NCI-H187 treated with DMSO at 0.1 percent for 48 hours (cell line): ENCODE measurements at places on chromosomes 4 and X.

DNA sequence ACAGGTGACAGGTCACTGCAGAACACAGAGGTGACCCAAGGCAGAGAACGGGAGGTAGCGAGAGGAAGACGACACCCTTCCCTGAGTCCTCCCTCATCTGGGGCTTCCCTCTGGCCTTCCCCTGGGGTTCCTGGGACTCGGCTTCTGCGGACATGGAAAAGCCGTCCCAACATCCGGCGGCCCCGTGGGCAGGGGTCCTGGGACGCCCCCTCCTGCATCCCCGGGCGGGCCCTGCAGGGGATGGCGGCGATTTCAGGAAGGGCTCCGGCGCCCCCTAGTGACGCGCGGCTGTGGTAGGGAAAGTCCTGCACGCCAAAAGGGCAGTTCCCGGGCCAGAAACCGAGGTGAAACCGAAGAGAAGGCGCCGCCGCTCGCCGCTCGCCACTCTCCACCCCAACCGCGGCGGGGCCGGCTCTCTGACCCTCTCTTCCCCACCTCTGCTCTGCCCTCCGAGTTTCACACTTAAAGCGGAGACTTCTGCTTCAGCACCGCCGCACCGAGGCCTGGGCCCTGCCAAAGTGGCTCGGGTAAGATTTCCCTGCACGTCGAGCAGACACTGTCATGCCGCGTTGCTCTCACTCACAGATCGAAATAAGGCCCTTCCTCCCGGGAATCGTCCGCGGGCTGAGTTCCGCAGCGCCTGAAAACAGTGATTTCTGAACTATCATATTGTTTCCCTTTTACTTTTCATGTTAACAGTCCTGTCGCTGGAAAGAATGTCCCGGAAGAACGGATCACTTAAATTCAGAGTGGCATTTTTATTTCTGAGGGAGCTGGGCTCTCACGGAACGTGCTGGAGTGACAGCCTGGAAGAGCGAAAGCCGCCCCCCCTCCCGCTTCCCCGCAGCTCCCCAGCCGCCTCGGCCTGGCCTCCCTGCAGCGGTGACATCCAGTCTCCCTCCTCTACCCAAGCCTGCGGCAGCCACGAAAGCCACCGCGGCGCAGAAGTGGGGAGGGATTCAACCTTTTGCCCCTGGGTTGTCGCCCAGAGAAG, 110.6 kb downstream of the DCTD start:
- no peak for DNase-seq

GRCh38 chrX:133634416-133634815, 219.1 kb upstream of the GPC4 start:
- DNase-seq, result no peak

DNA sequence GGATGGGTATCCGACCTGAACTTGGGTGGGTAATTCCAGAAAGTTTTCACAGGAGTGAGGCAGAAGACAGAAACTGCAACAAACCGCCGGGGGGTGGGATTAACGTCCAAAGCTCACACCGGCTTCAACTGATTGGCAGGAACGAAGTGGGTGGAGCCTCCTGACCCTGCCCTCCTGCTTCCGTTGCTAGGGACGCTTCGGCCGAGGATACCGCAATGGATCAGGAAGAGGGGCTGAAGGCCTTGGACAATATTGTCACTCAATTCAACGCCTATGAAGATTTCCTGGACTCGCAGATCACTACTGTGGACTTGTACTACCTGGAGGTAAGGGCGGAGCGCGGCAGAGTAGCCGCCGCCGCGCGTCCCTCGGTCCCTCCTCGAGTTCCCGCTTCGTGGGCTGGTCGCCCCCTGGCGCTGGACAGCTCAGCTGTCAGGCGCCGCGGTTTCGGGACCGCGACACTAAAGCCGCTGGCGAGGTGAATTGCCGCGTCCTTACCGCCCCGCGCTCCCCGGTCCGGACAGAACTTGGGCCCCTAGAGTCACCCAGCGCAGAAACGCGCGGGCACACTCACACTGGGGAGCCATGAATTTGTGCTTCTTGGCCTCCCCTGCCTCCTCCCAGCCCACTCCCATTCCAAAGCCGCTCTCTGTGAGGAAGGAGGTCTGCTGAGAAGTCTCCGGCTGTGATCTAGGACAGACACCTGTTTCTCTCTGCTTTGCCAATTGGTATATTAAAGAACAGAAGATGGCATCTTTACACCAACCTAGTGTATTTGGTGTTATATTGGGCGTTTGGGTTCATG, at the start of gene CFAP299:
Gene CFAP299, plus strand, starts transcription at position 177 of the 805 bp plus-strand sequence.
- peak; percentile 52 for DNase-seq

DNA sequence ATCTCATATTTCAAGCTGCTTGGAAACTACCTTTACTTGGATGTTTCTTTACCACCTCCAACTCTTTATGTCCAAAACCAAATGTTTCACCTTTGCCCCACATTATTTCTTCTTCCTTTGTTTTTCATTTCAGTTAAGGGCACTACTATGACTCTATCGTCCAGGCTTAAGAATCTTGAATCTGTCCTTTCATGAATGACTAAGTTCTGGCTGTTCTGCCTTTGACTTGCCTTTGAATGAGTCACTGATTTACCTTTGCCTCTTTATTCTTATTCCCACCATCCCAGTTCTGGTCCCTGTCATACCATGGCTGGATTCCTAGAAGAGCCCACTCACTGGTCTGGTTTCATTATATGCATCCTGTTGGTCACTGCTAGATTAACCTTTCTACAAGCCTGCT, 30.6 kb upstream of the PLAC1 start:
- DNase-seq, result no peak

GRCh38 chr4:27049239-27049829, 188.7 kb downstream of the STIM2 start:
- DNase-seq, result no peak

GRCh38 chr4:113781439-113782040, 20.0 kb upstream of the CAMK2D start:
- no peak for DNase-seq

DNA sequence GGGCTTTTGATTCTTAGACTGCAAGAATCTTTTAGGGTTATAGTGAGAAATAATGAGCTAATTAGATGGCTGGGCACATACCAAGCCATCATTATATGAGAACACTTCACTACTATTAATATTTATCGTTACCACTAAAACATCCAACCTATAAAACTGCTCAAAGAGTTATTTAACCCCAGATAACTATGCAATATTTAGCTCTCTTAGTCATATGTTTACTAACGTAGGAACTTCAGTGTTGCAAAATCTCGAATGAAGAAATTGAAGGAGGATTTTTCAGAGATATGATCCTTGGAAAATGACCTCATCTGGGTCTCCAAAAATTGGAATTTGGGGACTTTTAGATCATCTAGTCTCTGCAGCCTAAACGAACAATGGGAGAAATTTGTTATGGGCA, 265.0 kb upstream of the RPS6KA3 start:
- no peak for DNase-seq

- no peak for DNase-seq
Observed at GRCh38 chr4:124322234-124323065, 390.1 kb downstream of the ANKRD50 start.

DNA sequence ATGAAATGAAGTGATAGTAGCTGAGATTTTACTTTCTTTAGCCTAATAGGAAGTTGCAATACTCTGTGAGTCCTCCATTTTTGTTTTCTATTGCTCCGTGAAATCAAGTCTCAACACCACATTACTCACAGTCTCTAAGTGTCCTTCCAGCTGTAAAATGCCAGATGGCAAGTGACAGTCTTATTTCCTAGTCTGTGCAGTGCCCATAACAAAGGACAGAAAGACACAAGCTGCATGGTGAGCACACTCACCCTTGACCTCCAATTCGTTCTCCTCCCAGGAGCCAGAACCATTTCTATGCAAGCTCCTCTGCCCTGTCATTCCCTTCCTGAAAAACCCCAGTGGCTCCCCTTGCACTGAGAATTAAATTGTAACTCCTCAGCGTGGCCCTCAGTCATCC, 101.6 kb downstream of the PARM1 start:
- no peak for DNase-seq

DNA sequence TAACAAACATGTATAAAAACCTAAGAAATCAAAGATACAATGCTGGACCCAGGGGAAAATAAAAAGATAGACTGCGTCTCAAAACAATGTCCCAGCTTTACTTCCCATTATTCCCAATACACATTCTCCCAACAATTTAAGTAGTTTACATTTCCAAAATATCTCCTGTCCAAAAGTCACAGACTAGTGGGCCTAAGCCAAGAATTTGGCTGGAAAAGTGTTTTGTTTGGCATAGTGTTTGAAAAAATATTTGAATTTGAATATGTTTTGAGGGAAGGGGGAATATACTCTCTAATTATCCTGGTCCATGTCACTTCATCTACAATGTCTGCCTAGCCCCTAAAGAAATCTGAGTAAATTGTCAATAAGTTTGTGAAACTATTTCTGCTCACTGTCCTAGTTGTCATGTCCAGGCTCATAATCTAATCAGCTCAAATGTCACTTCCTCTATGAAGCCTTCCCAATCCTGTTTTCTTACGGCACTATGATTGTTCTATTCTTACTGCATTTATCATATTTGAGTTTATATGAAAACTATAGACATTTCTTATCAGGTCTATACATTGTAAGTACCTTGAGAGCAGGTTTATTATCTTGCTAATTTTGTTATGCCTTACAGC, 74.4 kb downstream of the SEC24D start:
- DNase-seq, result no peak

- no peak for DNase-seq
Observed at GRCh38 chr4:25089051-25089763, 58.5 kb upstream of the LGI2 start.

DNA sequence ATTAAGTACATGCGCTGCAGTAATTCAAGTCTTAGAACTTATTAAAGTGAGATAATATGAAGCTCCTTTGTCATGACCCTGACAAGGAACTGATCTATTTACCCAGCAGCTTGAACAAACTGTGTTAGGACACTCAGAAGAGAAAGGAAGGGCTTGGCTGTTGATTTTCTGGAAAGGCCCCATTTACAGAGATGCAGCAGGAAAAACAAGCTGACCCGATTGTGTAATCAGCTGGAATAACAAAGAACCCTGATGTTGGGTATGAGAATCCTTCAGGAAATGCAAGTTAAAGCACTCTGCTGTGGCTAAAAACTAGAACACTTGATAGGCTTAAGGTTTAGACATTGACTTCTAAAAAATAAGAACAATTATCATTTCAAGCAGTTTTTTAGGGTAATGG, 64.8 kb downstream of the TBC1D9 start:
- no peak for DNase-seq

- no peak for DNase-seq
Observed at GRCh38 chr4:26992657-26993361, 132.2 kb downstream of the STIM2 start.

DNA sequence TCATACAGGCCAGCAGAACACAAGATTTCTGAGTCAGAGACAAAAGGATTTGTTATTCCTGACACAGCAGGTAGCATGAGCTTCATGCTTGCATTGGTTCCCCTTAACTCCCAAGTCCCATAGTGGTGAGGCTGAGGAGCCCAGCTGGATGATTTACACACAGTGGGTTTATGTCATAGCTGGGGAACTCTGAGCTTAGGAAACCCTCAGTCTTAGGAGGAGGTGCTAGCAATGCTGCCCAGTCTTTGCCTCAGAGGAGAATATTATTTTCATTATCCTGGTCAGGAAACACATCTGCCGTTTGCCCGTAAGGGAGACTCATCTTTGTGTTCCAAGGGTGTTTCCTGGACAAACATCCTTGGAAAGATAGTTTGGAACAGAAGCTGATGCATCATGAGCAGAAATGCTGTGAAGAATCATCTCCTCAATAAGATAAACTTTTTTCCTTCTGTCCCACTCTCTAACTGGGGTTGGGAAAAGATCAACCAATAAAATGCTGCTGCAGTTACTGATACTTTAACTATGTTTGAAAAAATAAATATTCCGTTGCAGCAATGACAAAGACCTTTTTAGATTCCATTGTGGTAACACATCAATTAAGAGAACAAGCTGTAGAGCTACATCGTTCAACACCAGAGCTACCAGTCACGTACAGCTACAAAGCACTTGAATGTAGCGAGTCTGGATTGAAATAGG, 146.8 kb downstream of the DCLK2 start:
- no peak for DNase-seq

DNA sequence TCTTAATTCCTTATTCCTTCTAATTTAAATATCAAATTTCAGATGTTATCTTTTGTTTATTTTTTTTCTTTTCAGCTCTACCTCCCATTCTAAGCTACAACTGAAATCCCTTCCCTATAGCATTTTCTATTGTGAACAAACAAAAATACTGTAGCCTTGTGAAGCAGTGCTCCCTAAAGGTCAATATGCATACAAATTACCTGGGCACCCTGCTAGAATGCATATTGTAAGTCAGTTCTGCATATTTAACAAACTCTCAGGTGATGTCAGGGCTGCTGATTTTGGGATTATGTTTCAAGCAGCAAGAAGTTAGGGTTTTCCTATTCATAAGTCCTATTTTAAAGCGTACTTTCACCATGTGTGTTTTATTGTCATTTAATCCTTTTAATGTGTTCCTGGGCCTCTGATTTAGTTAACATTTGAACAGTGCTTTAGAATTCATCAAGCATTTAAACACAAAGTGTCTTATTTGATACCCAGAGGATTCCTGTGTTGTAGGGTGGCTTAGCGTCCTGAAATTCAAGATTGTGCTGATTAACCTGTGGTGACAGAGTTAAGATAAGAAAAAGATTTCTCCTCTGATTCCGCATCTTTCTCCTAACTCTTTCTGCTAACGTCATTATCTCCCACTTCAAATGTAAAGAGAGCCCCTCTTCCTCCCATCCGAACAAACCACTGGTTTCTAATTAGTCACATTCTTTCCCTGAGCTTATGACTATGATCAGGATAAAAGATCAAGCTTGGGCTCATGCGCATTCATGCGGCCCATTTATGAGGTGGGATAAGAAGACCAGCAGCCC, 221.3 kb downstream of the ANK2 start:
- DNase-seq, result no peak

DNA sequence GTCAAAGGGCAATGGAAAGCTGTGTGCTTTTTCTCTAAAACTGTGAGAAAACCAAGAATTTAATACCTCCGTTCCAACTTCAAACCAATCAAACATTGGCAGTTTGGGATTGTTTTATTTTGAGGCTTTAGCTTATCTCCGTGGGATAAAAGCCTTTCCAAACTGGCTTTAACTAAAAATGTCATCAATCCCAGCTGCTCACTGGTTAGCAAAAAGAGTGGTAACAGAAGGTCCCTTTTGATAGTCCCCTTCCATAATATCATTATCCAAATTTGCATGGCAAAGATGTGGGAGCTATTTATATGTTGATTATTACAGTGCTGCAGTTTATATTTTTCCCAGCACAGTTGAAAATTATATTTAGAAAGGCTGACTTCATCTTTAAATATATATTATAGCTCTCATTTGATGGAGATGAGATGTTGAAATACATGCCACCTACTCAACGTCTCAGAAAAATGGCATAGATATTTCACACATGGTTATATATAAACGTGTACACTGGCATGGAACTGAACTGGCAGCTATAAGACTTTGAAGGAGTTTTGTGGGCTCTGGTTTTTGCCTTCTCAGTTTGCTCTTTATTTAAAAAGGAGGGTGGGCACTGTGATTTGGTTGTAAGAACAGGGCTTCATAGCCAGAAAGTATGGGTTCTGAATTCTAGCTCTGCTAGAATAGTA, 707.1 kb upstream of the SLIT2 start:
- no peak for DNase-seq

DNA sequence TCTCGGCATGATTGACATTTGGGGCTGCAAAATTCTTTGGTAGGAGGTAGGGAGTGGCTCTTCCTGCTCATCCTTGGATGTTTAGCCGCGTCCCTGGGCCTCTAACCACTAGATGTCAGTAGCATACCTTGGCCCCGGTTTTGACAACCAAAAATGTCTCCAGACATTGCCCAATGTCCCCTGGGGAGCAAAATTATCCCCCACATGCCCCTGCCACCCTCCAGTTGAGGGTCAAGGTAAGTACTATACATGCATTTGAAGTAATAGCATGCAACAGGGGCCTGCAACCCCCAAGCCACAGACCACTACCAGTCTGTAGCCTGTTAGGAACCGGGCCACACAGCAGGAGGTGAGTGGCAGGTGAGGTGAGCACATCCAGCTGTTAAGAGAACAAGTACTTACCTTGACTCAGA, 17.6 kb upstream of the KIAA1210 start:
- no peak for DNase-seq
